ENCODE measurements at places on chromosomes 5 and 9. TPM values are rescaled to one million over a fixed set of nuclear protein-coding genes. Genes with fewer than 3 reads are reported as not detected.

The MLLT3 gene
- 31.8 TPM for total RNA-seq

The MED22 gene
- 25.5 TPM for total RNA-seq

The LRRC19 gene
- not detected for total RNA-seq

The SV2C gene
- total RNA-seq: not detected

The FOXE1 gene
- total RNA-seq: 0.07 TPM

The NCBP1 gene
- 34.8 TPM for total RNA-seq

The SPATA31A7 gene
- total RNA-seq: not detected

The RASEF gene
- 0.07 TPM for total RNA-seq

The ANKRD55 gene
- not detected for total RNA-seq

The SELENOP gene
- total RNA-seq: 2.5 TPM

The PTGS1 gene
- 257 TPM for total RNA-seq

The NR6A1 gene
- total RNA-seq: 0.39 TPM

The CCL27 gene
- 0.17 TPM for total RNA-seq

The C8G gene
- 0.72 TPM for total RNA-seq

The FREM1 gene
- total RNA-seq: 0.39 TPM

The PCDHGA10 gene
- total RNA-seq: 8.3 TPM

The ADAMTS19 gene
- total RNA-seq: 0.33 TPM

The CSF1R gene
- 0.69 TPM for total RNA-seq

The SPAAR gene
- total RNA-seq: 0.26 TPM

The DNAI1 gene
- total RNA-seq: 0.03 TPM

The MTAP gene
- 42.2 TPM for total RNA-seq

The BTNL8 gene
- not detected for total RNA-seq

The NUTM2F gene
- not detected for total RNA-seq

The DPYSL3 gene
- total RNA-seq: 146 TPM

The LRRC14B gene
- not detected for total RNA-seq

The CATSPER3 gene
- 0.10 TPM for total RNA-seq

The GLRA1 gene
- not detected for total RNA-seq

The TGFBI gene
- 2,858 TPM for total RNA-seq

The TMEM141 gene
- 38.7 TPM for total RNA-seq

The RPS14 gene
- 1,032 TPM for total RNA-seq

The F2RL1 gene
- 121 TPM for total RNA-seq

The TAF11L5 gene
- total RNA-seq: not detected

The CXCL14 gene
- 0.26 TPM for total RNA-seq

The CAMK4 gene
- total RNA-seq: 1.8 TPM

The C9orf50 gene
- total RNA-seq: 0.26 TPM

The EMB gene
- 2.4 TPM for total RNA-seq

The ITGA1 gene
- 157 TPM for total RNA-seq

The PPP2R2B gene
- 0.66 TPM for total RNA-seq

The DBH gene
- total RNA-seq: not detected

The NME5 gene
- 2.7 TPM for total RNA-seq

The PCDHA13 gene
- 0.10 TPM for total RNA-seq

The DOK3 gene
- 6.7 TPM for total RNA-seq

The GCNT4 gene
- 5.0 TPM for total RNA-seq

The PDE6A gene
- total RNA-seq: not detected

The CDH10 gene
- total RNA-seq: 2.4 TPM

The ATP10B gene
- 0.03 TPM for total RNA-seq

The PCDHB9 gene
- 0.40 TPM for total RNA-seq
